BE2C (cell line): ENCODE measurements at places on chromosomes 6 and 20.

GRCh38 chr6:150001295-150002008 is 23.9 kb downstream of the RAET1L start:
- DNase-seq, result no peak

GRCh38 chr6:108946695-108947094 is 98.5 kb downstream of the ARMC2 start:
- DNase-seq, result no peak

GRCh38 chr6:5335020-5335419 is 73.7 kb downstream of the FARS2 start:
- no peak for DNase-seq

DNA sequence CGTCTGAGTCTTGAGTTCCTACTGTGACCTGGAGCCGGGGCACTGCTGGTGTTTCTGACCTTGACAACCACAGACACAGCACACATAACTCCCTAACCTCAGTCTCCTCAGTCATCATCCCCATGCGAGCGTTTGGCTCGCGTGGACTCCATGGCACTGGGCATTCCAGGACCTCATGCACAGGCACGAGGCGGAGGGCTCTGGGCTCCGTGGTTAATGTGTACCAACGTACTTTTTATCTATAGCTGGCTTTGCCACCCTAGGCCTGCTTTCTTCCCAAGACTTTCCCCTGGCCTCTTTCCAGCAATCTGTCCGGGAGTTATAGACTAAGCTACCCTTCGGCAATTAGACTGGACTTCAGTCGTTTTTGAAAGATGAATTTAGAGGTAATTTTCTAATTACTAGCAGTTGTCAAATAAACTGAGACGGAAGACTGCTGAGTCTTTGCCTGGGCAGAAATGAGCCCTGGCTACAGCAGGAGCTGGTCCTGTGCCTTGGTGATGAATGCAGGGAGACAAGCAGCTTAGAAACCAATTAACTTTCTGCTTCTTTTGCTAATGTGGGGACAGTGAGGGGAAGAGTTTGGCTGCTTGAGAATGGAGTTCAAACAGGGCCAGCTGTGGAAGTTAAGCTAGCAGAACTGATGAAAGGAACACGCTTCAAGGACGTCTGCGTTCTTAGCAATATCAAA is 16.1 kb upstream of the CTCFL start:
- DNase-seq, result no peak

- DNase-seq, result no peak
Observed at GRCh38 chr6:170111141-170111664, 179.7 kb downstream of the DLL1 start.

GRCh38 chr6:89260832-89261231 is 43.7 kb upstream of the GABRR1 start:
- DNase-seq, result no peak
